Retinal pigment epithelial cell (primary cell): ENCODE measurements at places on chromosomes 16 and 17.

GRCh38 chr16:1492923-1493745, at the start of gene TELO2:
TELO2 (plus strand) TSS chr16:1493360; CDS start chr16:1494282, 922 bp downstream.
- no peak for DNase-seq

- no peak for DNase-seq
These were observed 30.5 kb downstream of the ITGAE start for GRCh38 chr17:3770466-3770865.

DNA sequence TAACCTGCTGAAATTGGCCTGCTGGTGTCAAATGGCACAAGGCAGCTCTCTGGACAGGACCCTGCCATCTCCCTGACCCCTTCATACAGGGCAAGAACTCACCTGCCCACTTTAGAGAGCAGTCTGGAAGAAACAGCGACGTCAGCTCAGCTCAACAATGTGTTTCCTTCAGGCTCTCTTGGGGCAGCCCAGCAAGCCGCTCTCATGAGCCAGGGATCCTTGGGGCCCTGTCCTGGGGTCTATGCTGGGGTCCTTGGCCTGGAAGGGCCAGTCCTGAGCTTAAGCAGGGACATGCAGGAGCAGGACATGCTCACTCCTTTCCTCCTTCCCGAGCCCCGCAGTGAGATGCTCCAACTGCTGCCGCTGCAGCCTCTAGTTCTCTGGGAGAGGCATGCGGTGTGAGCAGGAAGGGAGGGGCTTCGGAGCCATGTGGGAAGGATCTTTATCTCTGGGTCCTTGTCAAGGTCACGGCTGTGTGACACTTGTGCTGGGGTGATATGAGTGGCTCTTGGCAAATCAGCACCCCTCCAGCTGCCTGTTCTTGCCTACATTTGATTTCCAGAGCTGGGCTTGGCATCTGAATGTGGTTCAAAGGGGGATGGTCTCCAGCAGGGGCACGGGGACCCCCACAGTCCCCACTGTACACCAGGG, 3.4 kb downstream of the C1QTNF1 start:
- DNase-seq = no peak

- no peak for DNase-seq
These were observed 386.6 kb downstream of the SEC14L1 start for GRCh38 chr17:77527409-77527808.

DNA sequence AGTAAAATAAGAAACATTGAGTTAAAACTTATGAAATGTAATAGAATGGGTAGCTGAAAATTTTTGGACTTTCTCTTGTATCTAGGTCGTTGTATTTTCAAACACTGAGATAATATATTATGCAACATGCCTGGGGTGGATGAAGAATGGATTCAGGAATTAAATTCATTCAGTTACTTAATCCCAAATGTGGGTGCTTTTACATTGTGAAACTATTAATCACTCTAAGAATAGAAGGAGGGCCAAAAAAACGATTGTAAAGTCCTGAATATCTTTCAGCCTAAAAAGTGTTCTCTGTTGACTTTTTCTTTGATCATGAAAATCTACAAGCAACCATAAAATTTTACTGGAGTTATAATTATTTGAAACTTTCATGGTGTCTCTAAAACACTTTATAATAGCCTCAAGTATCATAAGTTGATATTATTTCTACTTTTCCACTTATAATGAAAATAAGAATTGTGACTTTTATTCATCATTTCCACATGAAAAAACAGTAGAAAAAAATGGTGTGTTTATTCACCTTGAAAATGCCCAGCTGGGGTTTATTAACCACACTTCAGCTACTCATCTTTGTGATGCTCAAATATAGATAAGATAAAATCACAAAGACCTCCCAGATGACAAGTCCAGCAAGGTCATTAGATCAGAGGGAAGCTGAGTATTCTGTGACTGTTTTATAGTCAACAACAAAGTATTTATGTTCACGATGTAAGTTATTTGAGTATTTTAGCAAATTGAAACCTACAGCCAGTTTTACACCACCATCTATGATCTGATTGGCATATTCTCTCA, 619.9 kb upstream of the SOX9 start:
- no peak for DNase-seq

GRCh38 chr17:76469076-76469990, 1.9 kb downstream of the AANAT start:
- no peak for DNase-seq

- DNase-seq = no peak
These were observed 27.0 kb downstream of the CCR7 start for GRCh38 chr17:40538019-40538935.
